ENCODE measurements at places on chromosomes 7 and 10. TPM values are rescaled to one million over a fixed set of nuclear protein-coding genes. Genes with fewer than 3 reads are reported as not detected.

The LRMDA gene
- total RNA-seq, result 9.8 TPM

The SPDYE6 gene
- total RNA-seq, result not detected

The LGI1 gene
- 8.5 TPM for total RNA-seq

The WNT8B gene
- total RNA-seq, result not detected

The TFPI2 gene
- 1.8 TPM for total RNA-seq

The C10orf120 gene
- not detected for total RNA-seq

The EVX1 gene
- total RNA-seq, result not detected

The RARRES2 gene
- 382 TPM for total RNA-seq

The SLC26A3 gene
- total RNA-seq, result not detected

Data from tibial nerve (tissue), 4 donors.